Muscle of leg (tissue), 16 donors: ENCODE measurements at places on chromosomes 13 and 19. TPM values are rescaled to one million over a fixed set of nuclear protein-coding genes. Genes with fewer than 3 reads are reported as not detected.
A peak's percentile ranks its signal among the peaks of the same experiment; 100 is the strongest.

- peak; percentile 31 for DNase-seq
These were observed 194.9 kb downstream of the LACC1 start for GRCh38 chr13:44074611-44075010.

DNA sequence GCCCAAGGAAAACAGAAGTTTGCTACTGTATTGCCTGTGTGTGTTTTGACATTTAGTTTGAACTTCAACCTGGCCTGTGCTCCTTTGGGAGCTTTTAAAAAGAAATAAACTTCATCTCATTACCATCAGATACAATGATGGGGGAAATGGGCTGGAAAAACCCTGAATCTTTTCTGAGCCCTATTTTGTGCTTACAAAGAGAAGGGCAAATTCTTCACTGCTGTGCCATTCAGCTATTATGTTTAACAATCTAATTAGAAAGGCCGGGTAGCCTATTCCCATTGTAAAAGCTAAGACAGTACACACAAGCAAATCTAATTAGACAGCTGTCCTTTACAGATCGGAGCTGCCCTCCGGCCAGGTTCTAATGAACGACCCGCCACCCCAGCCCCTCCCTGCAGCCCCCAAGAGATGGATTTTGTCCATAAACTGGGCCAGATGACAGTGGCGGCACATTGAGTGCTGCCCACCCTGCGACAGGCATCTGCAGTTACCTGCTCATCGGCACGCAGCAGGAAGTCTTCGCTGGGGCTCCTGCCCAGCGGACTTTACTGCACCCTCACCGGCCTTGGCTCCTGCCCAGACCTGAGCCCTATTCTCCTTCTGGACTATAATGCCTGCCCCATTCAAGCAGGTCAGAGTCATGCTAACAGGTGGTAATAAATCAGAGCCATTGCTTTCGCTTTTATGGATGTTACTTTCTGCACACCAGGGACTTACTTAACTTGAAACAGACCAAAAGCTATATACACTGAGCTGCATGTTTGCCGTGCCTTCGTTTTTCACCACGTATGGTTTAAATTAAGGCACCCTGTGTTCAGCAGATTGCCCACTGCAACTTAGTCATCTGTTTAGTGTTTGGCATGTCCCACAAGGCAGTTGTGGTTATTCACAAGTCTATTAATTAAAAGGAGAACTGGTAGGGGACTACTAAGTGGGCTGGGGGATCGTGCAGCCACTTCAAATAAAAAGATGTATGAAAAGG lies 549.6 kb downstream of the FGF9 start:
- DNase-seq: peak; percentile 19

- DNase-seq: no peak
These were observed 6.7 kb upstream of the MYCBP2 start for GRCh38 chr13:77333594-77333993.

Gene ATP8B3
- total RNA-seq: 0.35 TPM

GRCh38 chr13:74253161-74253560 lies 119.0 kb upstream of the KLF12 start:
- no peak for DNase-seq

DNA sequence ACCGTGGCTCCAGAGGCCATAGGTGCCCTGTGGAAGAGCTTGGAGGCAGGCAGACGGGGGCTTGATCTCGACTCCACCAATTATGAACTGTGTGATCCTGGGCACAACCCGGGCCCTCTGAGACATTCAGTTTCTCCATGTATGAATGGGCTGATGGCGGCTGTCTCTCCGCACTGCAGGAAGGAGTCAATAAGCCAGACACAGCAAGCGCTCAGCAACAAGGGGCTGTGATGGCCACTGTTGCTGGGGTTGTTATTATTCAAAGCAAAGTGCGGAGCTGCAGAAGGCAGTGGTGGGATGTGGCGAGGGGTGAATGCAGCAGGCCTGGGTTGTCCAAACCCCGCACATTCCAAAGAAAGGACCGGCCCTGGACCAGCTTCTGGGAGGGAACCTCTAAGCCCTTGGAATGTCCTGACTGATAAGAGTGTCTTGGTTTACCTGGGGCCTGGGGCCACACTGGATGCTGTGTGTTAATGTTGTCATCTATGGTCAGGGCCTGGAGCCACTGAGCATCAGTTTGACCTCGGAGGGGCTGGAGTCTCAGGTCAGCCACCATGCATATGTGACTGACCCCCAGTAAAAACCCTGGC lies 8.3 kb downstream of the TMEM143 start:
- DNase-seq: no peak

GRCh38 chr19:17074634-17075034 lies 618 bp downstream of the HAUS8 start:
- no peak for DNase-seq

DNA sequence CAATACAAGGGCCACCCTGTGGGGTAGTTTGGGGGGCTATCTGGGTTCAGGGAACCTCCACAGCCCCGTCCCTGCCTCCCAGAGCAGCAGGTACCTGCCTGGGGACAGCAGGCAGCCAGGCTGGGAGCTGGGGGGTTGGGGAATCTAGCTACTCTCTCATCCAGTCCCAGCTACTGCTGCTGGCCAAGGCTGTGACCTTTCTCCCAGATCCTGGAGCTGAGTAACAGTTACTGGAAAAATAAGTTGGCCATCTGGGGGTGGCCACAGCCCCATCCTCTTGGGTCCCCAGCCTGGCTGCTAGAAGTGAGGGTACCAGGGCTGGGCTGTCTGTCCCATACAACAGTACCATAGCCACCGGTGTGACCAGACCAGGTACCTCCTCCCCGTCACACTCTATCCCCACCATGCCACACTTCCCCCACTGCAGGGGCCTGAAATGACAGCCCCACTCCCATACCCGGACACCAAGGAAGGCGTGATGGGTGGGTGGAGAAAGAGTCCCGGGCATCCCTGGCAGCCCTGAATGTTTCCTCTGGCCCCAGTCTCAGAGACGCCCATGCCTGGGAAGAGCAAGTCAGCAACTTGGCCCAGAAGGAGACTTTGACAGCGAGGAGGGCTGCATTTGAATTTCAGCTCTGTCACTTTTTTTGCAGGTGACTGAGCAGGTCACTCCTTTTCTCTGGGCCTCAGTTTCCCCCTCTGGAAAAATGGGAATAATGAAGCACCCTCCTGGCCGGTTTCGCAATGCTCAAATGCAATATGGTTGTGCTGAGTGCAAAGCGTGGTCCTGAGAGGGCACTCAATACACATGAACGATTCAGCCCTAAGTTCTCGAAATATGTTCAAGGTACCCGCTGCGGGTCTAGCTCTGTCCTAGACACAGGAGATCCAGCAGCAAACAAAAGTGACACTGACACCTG lies 30.7 kb upstream of the NFIC start:
- no peak for DNase-seq

GRCh38 chr13:45879666-45880065 lies 28.1 kb upstream of the SIAH3 start:
- peak; percentile 44 for DNase-seq

Gene C19orf33
- total RNA-seq: 0.66 TPM

DNA sequence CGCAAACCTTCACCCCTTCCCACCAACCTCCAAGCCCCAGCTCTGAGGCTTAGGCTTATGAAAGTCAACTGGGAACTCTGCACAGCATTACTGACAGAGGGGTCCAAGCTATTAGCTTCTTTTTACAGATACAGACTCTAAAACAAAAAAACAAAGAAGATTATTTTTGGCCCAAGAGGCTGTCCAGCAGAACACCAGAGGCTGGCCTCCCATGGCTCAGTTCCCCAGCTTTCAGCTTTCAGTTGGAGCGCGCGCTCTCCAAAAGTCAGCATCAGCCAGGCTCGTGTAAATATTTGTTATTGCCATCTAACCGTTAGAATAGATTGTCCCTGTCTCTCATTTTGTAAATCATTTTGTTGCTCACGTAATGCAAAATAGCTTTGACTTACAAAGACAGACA lies 58.4 kb downstream of the ZIC5 start:
- DNase-seq: no peak

DNA sequence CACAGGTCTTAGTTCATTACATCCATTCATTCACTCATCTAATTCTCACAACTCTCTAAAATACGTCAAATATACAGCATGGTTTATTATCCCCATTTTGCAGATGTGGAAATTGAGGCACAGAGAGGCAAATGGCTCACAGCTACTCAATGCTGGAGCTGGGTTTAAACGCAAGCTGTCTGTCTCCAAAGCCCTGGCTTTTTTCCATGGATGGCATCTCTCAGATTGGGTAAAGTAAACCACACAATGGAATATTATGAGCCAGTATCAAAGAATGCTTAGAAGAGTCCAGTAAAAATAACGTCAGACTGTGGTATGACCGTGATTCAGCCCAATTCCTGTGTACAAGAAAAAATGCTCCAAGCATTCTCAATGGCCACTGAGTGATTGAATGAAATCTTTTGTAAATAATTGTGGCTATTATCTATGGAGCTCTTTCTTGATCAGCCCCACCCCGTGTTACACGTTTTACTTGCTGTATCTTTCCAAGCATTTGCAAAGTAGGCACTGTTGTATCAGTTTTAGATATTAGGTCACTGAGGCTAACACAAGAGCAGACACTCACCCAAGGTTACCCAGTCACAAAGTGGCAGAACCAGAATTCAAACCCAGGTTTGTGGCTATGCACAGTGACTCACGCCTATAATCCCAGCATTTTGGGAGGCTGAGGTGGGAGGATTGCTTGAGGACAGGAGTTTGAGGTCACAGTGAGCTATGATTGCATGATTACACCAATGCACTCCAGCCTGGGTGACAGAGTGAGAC lies 5.5 kb upstream of the ACP7 start:
- DNase-seq: no peak

DNA sequence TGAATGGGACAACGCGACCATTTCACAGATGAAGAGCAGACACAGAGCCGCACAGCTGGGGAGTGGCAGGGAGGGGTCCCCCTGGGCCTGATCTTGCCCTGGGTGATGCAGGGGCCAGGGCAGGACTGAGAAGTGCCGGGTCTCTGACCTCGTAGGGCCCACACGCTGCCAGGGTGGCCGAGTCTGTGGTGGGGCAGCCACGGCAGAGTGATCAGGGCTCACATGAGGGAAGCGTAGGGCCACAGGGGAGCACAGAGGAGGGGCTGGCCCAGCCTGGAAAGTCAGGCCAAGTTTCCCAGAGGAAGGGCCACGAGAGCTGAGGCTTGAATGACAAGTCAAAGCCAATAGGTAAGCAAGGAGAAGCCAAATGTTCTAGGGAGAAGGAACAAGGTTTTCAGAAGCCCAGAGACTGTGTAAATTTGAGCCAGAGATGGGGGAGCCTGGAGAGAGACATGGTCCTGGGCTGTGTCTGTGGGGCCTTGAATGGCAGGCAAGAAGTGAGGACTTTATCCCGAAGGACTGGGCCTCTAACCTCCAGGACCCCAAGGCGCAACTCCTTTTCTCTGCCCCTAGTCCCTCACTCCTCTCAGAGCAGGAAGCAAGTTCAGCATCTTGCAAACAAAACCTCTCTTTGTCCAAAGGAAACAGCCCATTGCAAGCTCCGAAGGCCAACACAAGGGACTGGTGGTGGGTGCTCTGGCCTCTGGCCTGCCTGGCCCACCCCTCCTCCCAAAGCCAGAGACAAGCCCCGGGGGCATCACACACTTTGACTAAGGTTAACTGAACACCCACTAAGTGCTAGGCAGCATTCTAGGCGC lies 31.7 kb upstream of the FXYD3 start:
- no peak for DNase-seq
